Fibroblast of skin of abdomen (primary cell): ENCODE measurements at places on chromosomes 6 and 20.
A peak's percentile ranks its signal among the peaks of the same experiment; 100 is the strongest.

GRCh38 chr20:15195378-15195777 is 858.0 kb upstream of the FLRT3 start:
- DNase-seq = peak; percentile 1

- no peak for DNase-seq
Measured at GRCh38 chr6:148866657-148867268, 119.9 kb downstream of the UST start.

DNA sequence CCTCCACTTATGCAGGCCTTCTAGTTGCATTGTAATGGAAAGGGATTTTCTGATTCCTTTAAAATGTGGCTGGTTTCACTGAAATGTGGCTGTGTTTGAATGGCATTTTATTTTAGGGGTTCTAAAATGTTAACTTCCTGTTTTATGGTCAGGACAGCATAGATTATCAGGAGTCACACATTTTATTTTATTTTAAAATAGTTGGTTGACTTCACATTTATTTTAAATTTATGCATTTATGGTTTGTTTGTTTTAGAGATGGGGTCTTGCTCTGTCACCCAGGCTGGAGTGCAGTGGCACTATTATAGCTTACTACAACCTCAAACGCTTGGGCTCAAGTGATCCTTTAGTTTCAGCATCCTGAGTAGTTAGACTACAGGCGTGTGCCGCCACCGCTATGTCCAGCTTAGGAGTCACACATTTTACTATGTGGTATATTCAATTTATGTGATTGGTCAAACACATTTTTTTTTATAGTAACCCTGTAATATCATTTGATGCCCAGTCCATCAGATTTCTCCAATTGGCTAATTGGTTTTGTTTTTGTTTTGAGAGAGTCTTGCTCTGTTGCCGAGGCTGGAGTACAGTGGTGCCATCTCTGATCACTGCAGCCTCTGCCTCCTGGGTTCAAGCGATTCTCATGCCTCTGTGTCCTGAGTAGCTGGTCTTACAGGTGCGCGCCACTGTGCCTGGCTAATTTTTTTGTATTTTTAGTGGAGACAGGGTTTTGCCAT is 2.3 kb downstream of the DTD1 start:
- no peak for DNase-seq

DNA sequence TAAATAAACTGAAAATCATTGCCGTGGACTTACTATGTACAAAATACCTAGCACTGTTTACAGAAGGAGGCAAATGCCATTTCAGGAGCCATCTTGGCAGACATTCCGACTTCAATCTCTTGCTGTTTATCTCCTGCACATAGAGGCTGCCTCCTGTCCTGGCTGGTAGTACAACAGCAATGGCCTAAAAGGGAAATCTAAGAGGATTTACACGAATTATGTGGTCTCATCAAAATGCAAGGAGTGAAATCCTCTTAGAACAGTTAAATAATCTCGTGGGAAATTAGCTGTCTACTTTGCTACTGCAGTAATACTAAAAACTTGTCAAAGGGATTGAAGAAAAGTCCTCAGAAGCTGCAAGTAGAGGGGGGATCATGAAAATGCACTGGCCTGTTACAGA is 82.2 kb upstream of the SLC2A12 start:
- DNase-seq = no peak

DNA sequence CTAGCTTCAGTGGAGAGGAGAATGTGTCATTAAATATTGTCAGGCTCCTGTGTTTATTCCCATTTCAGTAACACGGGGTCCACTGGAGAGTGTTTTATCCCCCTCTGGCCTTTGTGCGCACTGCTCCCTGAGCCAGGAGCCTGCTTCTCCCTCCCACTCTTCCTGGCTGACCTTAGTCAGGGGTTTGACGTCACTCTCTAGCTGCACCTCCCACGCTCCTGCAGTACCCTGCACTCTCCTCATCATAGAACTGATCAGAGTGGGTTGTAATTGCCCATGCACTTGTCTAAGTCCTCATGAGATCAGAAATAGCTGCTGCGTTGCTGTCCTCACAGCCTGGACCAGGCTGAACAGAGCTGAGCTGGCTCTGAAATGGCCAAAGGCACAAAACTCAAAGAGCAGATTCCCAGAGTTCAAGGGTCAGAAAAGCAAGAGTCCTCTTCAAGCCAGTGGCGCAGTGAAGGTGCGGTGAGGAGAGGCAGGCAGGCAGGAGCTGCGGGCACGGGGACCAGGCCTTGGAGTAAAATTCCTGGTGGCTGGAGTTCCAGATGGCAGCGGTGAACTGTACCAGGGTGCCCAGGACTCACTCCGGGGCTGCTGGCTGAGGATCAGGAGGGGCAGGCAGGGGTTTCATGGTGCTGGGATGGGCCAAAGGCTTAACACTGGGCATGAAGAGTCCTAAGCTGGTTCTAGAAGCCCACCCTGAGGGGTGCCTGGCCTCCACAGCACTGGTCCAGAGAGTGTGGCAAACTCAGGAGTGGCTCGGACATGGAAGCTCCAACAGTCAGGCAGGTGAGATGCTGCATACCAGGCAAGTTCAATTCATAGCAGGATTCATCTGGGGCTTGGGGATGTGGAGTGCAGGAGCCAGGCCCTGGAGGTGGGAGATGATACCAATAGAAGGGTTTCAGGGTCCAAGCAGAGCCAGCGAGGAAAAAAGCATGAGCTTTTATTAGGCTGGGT is 170.9 kb downstream of the SCP2D1 start:
- DNase-seq = no peak

- DNase-seq = no peak
Measured at GRCh38 chr6:134564705-134565104, 246.8 kb upstream of the SGK1 start.

DNA sequence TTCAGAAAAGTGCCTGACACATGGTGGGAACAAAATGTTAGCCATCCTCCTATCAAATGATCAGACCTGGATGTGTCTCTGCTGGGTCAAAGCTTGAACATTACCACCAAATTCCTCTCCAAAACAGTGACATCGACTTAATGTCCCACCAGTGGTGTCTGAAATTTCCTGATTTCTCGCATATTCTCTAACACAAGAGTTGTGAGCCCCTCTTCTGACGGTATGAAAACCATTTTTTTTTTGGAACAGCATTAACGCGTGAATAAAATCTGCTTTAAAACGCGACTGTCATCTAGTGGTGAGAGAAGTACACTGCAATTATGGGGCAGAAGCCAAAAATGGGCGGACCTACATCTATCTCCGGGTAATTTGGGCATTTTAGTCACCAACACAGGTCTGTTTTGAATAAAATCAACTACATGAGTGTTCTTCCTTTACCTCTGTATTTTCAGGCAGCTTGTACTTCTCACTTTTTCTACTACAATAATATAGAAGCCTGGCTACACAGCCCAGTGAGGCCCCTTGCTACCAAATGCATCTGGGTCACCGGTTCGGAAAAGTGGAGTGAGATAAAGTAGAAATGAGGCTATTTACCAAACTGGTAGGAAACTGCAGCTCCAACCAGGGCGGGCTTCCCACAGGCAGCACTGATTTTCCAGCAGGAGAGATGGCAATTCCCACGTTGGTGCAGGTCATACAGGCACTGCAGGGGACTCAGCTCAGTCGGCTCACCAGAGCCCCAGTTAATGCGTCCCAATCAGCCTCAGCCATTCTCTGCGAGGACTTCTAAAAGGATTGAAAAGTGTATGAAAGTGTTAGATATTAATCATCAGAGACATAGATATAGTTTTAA is 27.4 kb downstream of the MGME1 start:
- peak; percentile 72 for DNase-seq

DNA sequence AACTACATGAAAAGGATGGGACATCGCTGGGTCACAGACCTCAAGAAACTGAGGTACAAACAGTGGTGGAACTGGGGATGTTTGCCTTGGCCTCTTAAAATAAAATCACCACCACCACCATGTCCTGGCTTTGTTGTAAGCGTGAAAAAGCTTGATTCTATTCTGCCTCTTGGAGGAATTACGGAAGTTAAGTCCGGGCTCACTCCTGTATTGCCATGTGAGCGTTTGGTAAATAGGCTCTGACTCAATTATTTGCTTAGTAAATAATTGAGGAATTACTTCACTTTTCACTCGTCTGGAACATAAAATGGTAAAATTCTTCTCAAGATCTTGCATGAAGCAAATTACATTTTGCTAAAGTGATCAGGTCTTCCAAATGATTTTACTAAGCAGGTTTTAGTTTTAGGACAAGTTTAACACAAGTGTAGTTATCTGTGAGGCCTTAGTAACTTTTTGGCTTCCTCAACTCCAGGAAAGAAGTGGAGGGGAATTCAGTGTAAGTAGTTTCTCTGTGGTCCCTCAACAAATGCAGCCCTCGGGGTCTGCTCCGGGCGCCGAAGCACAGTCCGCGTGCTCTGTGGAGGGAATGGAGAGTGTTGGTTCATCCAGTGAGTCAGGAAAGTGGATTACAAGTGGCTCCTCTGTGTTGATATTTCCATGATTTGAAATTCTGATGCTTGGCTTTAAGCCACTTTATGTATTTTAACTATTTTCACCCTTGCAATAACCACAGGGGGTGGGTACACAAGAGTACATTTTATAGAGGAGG is 23.8 kb downstream of the IYD start:
- no peak for DNase-seq
